AG10803 (cell line): ENCODE measurements at places on chromosomes 1 and 21.

GRCh38 chr1:227909188-227909587 is 38.5 kb downstream of the WNT9A start:
- no peak for DNase-seq

DNA sequence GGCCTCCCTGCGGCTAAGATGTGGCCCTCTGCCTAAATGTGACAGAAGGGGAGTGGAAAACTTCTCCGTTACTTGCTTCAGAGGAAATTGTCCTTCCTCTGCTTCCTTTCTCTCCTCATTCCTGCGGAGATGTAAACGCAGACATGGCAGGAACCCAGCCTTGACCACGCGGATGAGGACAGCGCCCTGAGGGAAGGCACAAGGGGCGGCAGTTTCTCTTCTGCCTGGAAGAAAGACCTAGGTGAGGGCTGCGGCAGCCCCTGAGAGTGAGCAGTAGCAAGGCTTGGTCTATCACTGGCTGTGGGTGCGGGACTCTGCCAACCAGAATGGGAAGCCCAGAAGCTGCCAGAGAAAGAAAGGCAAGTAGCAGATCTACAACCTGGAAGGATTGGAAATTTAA is 14.0 kb upstream of the CTPS1 start:
- no peak for DNase-seq

DNA sequence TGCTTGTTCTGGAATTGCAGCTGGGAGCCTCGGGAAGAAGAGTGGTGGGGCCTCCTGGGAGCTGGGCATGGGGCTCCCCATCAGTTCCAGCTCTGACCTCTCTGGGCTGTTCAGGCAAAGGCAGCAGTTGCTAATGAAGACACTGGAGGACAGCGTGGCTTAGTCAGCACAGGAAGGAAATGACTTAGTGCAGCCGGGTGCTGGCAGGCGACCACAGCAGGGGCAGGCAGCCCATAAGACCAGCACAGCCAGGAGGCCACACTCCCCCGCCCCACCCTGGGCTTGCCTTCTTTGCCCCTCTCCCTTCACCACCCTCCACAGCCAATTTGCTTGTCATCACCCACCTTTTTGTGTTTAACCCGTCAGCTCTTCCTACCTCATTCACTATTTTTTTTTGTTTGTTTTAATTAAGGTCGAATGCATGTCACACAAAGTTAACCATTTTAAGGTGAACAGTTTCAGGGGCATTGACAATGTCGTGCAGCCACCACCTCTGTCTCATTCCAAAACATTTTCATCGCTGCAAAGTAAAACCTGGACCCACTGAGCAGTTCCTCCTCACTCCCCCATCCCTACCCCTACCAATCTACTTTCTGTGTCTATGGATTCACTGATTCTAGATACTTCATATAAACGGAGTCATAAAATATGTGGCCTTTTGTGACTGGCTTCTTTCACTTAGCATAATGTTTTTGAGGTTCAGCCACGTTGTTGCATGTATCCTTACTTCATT is 10.9 kb downstream of the OLIG2 start:
- DNase-seq: peak; percentile 56

DNA sequence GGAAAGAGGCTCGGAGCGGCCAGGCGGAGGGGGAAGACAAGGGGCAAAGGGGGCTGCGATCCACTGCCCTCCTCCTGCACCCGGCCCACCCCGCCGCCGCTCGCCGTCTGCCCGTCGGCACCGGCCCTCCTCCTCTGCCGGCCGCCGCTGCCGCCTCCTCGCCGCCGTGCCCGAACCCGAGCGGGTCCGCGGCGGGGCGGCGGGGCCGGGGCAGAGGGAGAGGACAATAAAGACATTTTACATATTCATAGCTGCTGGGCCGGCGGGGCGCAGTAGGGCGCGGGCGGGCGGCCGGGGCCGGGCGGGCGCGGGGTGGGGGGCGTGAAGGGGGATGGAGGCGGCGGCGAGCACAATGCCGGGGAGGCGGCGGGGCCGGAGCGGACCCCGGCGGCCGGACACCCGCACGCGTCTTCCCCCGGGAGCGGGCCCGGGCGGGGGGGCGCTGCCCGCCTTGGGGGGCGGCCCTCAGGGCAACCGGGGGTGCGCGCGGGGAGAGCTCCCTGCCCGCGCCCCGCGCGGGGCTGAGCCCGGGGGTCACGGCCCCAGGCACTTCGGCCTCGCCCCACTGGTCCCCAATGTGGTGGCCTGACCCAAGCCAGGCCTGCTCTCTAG is 546 bp downstream of the POU2F1 start:
- DNase-seq: no peak

- no peak for DNase-seq
Measured at GRCh38 chr21:44463724-44464123, 8.4 kb downstream of the LRRC3 start.
